ENCODE measurements at places on chromosomes 4 and X. TPM values are rescaled to one million over a fixed set of nuclear protein-coding genes. Genes with fewer than 3 reads are reported as not detected.

- DNase-seq: no peak
Measured at GRCh38 chr4:183164963-183165362, 65.9 kb downstream of the WWC2 start.

GRCh38 chrX:118823263-118824172 lies at the start of gene ZCCHC12:
Gene ZCCHC12, plus strand, starts transcription at chrX:118823824. Its CDS starts 1,421 bp downstream, at chrX:118825245.
- DNase-seq: no peak

SYTL5 gene
- 0.09 TPM for polyA plus RNA-seq

HUWE1 gene
- polyA plus RNA-seq: 53.6 TPM

TTC29 gene
- not detected for polyA plus RNA-seq
